Chondrocyte (in vitro differentiated cells): ENCODE measurements at places on chromosomes 3 and 15. TPM values are rescaled to one million over a fixed set of nuclear protein-coding genes. Genes with fewer than 3 reads are reported as not detected.

The SORD gene
- 10.6 to 12.6 TPM (median 10.7 TPM) in 3 replicates for total RNA-seq

DNA sequence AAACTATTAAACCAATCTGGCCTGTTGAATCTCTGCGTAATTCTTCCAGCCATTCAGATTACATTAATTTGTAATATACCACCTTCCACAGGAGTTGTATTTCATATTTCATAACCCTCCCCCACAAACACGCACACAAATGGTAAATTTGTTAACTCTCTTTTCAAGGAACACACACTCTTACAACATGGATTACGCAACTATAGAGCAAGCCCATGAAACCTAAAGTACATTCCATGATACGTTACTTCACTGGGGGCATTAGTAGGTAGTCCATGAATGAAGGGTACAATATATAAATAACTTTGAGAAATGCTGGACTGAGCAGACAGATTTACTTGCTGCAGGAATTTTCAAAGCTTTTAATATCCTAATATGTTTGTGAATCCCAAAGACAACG, 65.0 kb downstream of the TRIM69 start:
- no peak for DNase-seq

The SLC38A3 gene
- 1.00 to 1.9 TPM (median 1.2 TPM) in 3 replicates for total RNA-seq

The DZIP1L gene
- 23.0 to 42.1 TPM (median 25.5 TPM) in 3 replicates for total RNA-seq

GRCh38 chr15:40511093-40511471, 40.3 kb downstream of the CHST14 start:
- no peak for DNase-seq

The CDC25A gene
- total RNA-seq, result 2.6 to 7.0 TPM (median 2.7 TPM) in 3 replicates

DNA sequence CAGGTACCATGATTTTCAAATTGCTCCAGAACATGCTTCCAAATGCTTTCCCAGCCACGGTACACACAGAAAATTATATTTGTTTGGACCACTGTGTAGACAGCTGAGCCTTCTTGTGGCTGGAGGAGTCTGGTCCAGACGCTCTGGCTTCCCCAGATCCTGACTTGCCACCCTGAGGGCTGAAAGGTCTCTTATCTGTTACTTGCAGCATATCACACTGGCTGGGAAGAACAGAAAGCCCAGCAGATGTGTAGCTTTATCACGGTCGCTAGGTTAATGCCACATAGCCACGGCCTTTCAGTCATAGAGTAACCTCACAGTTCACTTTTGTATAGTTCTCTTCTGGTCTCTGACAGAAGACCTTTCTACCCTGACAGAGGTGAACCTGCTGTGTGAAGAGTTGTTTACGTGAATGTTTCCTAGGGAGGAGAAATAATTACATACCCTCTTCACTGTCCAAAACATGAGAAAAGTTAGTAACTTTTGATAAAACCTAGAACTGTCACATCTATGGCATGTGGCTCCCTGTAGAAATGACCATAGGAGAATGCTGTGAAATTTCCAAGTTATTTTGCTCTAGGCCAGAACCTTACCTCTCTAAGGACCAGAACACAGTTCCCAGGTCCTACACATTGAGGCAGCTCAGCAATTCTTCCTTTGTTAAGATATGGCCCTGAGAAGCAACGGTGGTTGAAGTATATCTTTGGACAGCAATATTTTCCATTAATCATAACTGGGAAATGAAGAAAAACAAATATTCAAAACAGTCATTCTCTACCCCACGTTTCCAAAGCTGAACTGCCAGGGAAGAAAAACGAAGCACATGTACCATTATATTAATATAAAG, 15.8 kb upstream of the STIMATE start:
- no peak for DNase-seq

DNA sequence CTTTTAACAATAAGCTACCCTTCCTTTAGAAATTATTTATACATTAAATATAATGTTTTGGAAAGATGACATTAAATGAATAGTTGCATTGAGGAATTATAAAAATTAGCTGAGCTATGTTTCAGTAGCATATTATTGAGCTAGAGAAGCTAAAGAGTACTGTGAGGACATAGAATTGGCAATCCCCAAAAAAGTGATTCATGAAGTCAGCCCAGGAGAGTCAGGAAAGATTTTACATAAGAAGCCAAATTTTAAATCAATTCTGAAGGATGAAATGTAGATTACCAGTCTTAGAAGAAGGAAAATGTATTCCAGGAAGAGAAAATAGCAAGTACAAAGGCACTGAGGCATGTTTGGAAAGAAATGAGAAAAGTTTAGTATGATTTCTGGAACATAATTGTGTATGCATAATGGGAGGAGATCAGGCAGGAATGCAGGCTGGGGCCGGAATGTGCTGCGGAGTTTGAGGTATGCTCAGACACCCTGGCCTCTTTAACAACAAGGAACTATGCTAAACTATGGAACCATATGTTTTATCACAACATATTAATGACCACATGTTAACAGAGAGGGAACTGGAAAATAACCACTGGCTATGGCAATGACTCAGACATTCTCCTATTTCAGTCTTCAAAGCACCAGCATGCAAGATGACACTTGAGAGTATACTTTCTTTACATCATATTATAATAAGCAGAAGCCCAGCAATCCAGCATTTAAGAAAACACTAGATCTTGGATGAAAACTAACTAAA, 103.3 kb upstream of the COL8A1 start:
- DNase-seq, result no peak

DNA sequence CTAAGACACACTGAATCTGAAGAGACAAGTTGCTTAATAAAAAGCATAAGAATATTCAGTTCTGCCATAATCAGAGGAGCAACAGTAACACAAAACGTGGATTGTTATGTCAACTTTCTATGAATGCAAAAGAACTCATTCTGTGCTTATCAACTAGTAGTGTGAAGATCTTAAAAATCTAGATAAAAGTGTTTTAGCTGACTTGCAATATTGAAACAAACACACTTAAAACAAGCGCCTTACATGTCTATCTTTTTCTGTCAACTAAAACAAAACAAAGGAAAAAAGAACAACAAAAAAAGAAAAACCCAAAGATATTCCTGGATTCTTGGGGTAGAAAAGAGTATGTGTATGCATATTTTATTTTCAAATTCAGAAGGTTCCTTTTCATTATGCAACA, 37.7 kb downstream of the TASOR start:
- no peak for DNase-seq

DNA sequence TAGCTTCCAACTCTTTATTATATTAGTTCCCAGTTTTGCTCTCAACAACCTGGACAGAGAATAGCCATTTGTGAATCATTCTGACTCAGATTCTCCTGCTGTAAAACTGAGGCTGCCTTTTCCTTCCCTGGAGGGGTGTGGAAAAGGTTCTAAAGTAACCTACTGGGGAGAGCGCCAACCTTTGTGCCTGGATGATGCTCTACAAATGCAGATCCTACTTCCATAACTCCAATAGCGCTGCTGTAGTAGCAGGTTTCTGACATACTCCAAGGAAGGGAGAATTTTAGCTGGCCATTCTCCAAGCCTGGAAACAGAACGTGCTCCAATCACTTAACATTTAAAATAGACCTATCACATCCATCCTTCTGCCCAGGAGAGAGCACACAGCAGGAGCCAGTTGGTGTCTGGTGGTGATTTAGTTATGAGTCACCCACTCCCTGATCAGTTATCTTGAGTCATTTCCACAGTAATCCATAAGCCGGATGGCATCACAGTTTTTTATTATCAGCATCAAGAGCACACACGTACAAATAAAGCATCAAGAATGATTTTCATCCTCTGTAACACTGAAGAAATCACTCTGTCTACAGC, 38.3 kb downstream of the MYH15 start:
- no peak for DNase-seq

DNA sequence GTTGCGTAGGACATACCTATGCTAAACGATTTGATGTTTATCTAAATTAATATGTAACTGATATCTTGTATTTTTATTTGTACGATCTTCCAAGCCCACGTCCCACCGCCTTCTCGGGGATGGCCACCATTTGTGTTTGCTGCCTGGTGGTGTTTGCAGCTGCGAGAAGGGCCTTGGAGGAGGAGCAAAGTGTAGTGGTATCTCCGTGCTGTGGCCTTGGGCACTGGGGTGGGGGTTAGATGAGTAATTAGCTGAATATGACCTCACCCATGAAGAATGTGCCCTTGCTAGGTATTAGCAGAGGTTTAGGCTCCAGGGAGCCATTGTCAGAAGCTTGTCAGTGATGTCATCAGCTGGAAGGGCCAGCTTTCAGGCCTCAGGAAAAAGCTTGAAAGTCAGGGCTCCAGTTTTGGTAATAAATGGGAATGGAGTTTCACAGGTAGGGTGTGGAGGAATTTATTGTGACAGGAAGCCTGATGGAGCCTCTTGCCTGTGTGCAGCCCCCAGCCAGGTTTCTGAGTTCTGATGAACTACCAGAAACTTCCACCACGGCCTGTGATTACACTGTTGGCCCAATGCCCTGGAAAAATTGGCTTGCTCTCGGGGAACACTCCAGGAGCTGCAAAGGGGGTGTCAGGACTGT, 41.0 kb downstream of the FLNB start:
- no peak for DNase-seq

GRCh38 chr3:143476965-143477640, 357.5 kb downstream of the CHST2 start:
- DNase-seq, result no peak

GRCh38 chr15:81642451-81642990, 268.5 kb upstream of the TMC3 start:
- no peak for DNase-seq

- DNase-seq, result no peak
Observed at GRCh38 chr3:187966096-187966495, 187.9 kb upstream of the LPP start.

- DNase-seq, result no peak
Observed at GRCh38 chr3:122263058-122263457, 62.0 kb upstream of the CSTA start.

The FES gene
- total RNA-seq, result 2.4 to 2.7 TPM (median 2.4 TPM) in 3 replicates

The IREB2 gene
- total RNA-seq, result 54.0 to 56.1 TPM (median 54.3 TPM) in 3 replicates

- no peak for DNase-seq
Observed at GRCh38 chr15:80819001-80819400, 39.8 kb downstream of the CEMIP start.

- no peak for DNase-seq
Observed at GRCh38 chr3:136678981-136679380, 73.2 kb downstream of the STAG1 start.

The PLS1 gene
- 2.0 to 2.5 TPM (median 2.4 TPM) in 3 replicates for total RNA-seq

GRCh38 chr3:55423782-55424181, 63.3 kb downstream of the WNT5A start:
- no peak for DNase-seq

- no peak for DNase-seq
Observed at GRCh38 chr15:63630036-63630751, 33.0 kb downstream of the FBXL22 start.

The RBPMS2 gene
- 1.8 to 6.0 TPM (median 4.7 TPM) in 3 replicates for total RNA-seq

DNA sequence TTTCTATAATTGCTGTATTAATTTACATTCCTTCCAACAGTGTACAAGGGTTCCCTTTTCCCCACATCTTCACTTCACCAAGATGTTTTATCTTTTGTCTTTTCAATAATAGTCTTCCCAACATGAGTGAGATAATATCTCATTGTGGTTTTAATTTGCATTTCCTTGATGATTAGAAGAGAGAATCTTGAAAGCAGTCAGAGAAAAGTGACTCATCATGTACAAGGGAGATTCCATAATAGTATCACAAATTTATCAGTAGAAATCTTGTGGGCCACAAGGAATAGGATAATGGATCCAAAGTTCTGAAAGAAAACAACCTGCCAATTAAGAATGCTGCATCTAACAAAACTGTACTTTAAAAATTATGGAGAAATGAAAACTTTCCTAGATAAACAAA, 189.3 kb downstream of the NECTIN3 start:
- no peak for DNase-seq

GRCh38 chr15:67150023-67150860, 84.8 kb downstream of the SMAD3 start:
- peak; percentile 94 for DNase-seq

DNA sequence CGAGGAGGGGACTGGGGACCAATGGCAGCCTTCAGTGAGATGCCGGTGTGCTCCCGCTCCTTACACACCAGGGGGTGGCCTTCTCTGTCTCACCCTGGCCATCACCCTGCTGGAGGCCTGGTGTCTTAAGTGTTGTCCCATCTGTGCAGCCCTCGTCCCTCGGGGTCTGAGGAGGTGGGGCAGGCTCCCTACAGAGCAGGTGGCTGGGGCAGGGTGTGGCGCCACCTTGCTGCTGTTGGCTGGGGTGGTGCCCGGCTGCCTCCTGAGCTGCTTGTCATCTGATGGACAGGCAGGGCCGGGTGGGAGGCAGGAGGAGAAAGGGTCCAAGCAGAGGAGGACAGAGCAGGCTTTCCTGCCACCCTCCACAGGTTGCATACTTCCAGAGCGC, 25.9 kb downstream of the PTPN23 start:
- no peak for DNase-seq

- no peak for DNase-seq
Observed at GRCh38 chr3:16477056-16477455, 36.4 kb downstream of the RFTN1 start.

DNA sequence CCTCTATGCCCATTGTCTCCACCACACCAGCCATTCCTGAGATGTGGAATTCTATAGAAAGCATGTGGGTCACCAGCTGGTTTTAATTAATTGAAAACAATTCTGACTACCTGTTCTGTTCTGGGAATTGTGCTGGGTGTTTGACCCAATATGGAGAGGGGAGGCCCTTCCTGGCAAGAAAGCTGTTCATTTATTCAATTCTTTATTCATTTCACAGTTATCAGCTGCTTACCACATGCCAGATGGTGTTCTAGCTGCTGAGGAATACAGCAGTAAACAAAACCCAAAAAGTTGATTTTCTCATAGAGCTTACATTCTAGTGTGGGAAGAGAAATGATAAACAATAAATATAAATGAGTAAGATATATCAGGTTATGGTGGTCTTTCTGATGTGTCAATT, 296.1 kb upstream of the RASGRP1 start:
- no peak for DNase-seq

GRCh38 chr3:130926504-130926903, 32.6 kb downstream of the ATP2C1 start:
- DNase-seq, result no peak

DNA sequence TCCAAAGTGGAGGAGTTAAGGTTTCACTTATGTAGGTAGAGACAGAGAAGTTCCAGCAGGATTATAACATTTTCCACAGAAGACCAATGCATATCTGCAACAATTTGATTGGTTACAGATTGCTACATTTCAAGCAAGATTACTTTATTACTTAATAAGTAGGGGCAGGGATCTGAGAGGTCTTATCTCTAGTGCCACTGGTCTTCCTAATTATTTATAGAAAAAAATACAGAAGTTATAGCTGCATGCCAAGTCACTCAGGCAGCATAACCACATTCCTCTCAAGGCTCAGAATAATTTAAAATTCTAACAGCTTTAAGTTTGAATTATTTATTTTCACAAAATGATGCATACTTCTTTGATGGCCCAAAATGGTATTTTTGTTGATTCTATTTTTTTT, 30.5 kb downstream of the RAD54L2 start:
- DNase-seq, result no peak

The PLA2G4D gene
- not detected in 3 replicates for total RNA-seq

- no peak for DNase-seq
Observed at GRCh38 chr3:177733936-177734335, 536.7 kb upstream of the TBL1XR1 start.

The SCAMP5 gene
- 20.6 to 29.3 TPM (median 22.4 TPM) in 3 replicates for total RNA-seq

The TMEM89 gene
- total RNA-seq, result 0.70 TPM in 1 of 3 replicates, not detected in the others

The MCF2L2 gene
- total RNA-seq, result 1.6 to 2.6 TPM (median 2.1 TPM) in 3 replicates

- no peak for DNase-seq
Observed at GRCh38 chr15:74389241-74390048, 22.0 kb upstream of the CYP11A1 start.

- DNase-seq, result no peak
Observed at GRCh38 chr15:56356616-56357015, 8.6 kb upstream of the TEX9 start.
